ENCODE measurements at places on chromosomes 12 and 14. TPM values are rescaled to one million over a fixed set of nuclear protein-coding genes. Genes with fewer than 3 reads are reported as not detected.

NUDT4 gene
- 26.6 TPM for total RNA-seq

BORCS5 gene
- 10.8 TPM for total RNA-seq

BDKRB1 gene
- total RNA-seq = 0.87 TPM

NFATC4 gene
- total RNA-seq = 0.67 TPM

MUCL1 gene
- not detected for total RNA-seq

NOVA1 gene
- total RNA-seq = 5.3 TPM

TSPAN11 gene
- 0.04 TPM for total RNA-seq

CCNK gene
- 44.8 TPM for total RNA-seq

SRRM4 gene
- not detected for total RNA-seq

SSPN gene
- total RNA-seq = 0.54 TPM

KRT81 gene
- total RNA-seq = 3,933 TPM

Data from A549 treated with RU486 at 1 μM for 4 hours (cell line).